ENCODE measurements at places on chromosomes 6 and 20.
A peak's percentile ranks its signal among the peaks of the same experiment; 100 is the strongest.

DNA sequence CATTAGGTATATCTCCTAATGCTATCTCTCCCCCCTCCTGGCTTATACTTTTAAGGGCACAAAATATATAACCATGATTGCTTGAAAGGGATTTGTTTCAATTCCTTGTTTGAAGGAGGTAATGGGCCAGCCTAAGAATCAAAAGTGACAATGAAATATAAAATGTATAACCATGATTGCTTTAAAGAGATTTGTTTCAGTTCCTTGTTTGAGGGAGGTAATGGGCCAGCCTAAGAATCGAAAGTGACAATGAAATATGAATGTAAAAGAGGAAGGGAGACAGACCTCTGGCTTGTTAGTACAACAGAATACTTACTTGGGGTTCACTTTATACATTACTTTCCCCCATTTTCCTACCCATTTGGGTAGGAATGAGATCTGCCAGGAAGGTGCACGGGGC lies 55.5 kb downstream of the FOXC1 start:
- no peak for DNase-seq

DNA sequence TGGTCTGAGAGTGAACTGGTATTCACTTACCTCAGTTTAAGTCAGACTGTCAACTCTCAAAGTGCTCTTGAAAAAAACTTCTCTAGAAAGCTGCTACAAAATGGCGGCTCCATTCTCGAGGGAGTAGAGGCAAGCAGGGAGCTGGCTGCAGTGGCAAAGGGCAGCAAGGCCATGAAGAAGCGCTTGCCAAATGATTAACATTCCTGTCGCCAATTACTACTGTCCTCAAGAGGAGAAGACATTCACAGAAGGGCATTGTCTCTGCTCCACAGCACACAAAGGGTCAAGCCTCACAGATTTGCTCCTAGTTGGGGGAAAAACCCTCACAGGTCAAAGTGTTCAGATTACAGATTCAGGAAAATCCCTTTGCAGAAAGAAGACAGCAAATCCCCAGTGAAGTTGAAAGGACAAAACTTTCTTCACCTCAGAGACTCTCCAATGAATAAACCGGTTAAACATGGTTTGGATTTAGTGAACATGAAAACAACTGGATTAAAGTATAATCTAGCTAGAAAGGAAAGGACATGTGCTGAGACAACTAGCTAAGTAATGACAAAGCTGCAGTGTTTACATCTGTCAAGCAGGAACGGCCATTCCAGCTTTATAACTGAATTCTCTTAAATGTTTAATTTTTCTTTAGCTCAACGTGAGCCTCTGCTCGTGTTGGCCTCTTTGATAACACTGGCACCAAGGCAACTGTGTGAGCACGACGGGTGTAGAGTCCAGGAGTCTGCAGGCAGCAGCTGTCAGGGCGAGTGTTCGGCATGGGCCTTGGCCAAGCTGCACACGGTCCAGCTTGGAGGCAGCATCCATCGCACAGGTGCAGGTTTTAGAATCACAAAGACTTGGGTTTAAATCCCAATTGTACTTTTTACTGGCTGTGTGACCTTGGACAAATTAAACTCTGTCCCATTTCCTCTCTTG lies 37.6 kb downstream of the NR2E1 start:
- DNase-seq = no peak

DNA sequence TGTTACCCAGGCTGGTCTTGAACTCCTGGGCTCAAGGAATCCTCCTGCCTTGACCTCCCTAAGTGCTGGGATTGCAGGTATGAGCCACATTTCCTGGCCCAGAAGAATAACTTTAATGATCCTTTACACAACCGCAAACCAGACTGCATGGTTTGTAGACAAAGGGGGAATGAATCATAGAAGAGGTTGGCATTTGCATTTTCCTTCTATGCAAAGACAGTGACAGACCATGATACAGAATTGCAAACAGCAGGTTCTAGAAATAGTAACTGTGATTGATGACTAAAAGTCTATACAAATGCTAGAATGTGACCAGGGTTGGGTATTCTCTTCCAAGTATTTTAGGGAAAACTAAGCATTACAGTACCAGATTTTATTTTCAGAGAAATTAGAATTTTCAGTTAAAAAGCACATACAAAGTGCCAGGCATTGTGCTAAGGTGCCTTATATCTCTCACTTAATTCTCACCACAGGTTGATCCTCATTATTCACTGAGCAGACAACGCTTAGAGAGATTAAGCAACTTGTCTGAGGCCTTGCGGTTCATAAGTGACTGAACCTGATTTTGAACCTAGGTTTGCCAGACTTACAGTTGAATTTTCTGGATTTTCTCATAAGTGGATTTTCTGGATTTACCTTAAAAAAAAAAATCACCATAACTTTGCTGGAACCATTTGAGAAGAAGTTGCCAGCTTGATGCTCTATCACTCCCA lies 146.6 kb downstream of the ZFAND3 start:
- DNase-seq = no peak

DNA sequence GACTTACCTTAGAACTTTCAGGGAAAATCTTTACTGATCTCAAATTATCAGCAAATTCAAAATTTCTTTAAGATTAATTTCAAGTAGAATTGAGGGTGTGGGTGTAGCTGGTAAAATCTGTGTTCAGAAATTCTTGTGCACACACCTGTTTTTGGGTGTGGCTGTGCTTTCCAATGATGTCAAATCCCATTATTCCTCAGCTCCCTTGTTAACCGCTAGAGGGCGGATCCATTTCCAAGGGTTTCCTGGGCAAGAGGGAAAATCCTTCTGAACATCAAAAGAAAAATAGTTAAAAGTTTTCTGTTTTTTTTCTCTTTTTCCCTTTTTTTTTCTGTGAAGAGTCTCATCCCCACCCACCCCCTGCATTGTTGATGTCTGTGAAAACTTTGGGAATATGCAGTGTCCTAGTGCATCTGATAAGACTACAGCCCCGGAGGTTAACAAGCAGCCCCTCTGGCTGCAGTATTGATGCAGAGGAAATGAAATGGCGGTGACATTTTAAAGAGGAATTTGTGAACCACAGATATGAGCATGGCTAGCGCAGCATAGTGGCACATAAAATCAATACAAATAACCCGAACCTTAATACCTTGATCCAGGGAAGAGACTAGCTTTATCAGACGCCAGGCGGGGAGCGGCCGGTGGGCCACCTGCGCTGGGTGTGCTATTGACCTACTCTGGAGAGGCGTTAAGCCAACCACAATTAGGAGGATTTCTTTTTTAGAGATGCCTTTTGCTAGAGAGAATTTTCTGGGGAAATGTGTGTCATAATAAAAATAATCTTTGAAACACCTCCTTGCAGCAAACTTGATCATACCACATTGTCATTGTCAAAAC lies 130.9 kb downstream of the FOXA2 start:
- DNase-seq = no peak

DNA sequence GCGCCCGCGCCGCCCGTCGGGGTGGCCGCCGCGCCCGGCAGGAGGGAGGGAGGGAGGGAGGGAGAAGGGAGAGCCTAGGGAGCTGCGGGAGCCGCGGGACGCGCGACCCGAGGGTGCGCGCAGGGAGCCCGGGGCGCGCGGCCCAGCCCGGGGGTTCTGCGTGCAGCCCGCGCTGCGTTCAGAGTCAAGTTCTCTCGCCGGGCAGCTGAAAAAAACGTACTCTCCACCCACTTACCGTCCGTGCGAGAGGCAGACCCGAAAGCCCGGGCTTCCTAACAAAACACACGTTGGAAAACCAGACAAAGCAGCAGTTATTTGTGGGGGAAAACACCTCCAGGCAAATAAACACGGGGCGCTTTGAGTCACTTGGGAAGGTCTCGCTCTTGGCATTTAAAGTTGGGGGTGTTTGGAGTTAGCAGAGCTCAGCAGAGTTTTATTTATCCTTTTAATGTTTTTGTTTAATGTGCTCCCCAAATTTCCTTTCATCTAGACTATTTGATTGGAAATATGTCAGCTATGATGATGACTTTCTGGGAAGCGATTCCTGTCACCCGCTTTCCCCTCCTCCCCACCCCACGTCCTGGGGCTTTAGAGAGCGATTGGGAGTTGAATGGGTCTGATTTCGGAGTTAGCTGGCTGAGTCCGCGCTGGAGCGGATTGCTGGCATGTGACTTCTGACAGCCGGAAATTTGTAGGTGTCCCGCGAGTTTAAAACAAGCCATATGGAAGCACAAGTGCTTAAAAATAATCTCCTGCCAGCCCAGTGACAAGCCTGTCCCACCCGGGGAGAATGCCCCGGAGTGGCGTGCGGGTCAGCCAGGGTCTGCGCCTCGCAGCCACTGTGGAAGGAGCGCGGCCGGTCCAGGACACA lies 1.1 kb downstream of the ESR1 start:
- no peak for DNase-seq

GRCh38 chr6:163036160-163036645 lies 308.4 kb downstream of the PACRG start:
- DNase-seq = no peak

- peak; percentile 65 for DNase-seq
These were observed 20.4 kb upstream of the SERINC1 start for GRCh38 chr6:122491919-122492555.

DNA sequence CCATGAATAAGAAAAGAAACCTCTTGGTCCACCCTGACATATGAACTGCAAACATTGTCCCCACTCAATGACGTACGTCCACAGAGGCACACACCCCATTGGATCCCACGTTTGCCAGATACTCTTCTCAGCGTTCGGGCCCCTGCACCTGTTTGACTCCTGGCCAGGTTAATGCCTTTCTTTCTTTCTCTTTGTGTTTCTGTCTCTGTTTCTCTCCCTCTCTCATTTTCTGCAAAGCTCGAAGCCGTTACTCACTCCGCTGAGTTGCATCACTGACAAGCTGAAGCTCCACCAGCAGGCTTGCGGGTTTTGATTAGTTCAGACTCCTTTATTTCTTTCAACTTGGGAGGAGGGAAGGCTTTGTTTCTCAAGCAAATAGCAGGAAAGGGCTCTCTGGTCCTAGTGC lies 135.5 kb upstream of the SUPT3H start:
- no peak for DNase-seq

GRCh38 chr20:8862092-8862491 lies 206.8 kb upstream of the PLCB4 start:
- no peak for DNase-seq

DNA sequence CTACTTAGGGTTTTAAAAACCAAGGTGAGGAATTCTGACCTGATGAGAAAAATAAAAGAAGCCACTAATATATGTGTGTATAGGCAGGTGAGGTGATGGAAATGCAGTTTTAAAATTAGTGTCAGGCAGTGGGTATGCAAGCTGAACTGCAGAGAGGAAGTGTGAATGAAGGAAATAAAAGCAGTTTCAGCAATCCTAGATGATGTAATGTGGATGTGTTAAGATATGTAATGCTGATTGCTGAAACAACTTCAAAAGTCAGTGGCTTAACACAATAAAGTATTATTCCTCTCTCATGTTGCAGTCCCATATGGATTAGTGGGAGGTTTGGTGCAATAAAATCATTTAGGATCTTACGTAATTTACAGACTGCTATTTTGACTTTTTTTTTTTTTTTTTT lies 119.9 kb upstream of the ASCC3 start:
- DNase-seq = no peak

DNA sequence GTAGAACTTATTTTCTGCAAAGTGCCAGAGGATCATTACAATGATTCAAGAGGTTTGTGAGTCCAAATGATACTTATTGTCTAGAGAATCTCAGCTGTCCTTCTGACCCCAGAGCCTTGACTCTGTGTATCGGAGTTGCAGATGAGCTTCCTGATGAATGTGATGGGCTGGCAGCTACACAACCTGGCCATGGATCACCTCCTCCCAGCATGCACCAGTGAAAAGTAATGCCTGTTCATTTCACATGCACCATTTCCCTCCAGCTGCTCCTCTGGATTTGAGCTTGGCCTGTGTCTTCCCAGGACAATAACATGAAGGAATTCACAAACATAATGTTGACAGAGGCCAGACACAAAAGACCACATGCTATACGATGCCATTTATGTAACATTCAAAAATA lies 30.0 kb downstream of the SNHG17 start:
- no peak for DNase-seq

- no peak for DNase-seq
These were observed 61.1 kb upstream of the TCF21 start for GRCh38 chr6:133827766-133828165.

DNA sequence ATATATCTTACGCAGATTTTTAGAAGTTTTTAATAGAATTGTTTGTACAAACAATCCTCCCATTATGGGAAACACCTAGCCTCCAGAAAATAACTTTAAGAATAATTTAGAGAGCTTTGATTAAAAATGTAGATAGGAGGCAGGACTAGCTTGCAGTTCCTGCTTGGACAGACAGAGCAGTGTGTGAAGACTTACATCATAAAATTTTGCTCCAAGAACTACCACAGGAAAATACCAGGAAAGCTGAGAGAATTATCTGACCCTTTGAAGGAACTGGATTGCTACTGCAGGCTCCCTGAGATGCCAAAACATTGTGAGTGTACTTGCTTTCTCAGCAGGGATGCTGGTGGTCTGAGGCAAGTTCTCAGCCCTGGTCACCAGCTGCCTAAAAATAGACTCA lies 64.2 kb downstream of the EYS start:
- DNase-seq = no peak

GRCh38 chr6:128323011-128323410 lies 197.4 kb downstream of the PTPRK start:
- no peak for DNase-seq

DNA sequence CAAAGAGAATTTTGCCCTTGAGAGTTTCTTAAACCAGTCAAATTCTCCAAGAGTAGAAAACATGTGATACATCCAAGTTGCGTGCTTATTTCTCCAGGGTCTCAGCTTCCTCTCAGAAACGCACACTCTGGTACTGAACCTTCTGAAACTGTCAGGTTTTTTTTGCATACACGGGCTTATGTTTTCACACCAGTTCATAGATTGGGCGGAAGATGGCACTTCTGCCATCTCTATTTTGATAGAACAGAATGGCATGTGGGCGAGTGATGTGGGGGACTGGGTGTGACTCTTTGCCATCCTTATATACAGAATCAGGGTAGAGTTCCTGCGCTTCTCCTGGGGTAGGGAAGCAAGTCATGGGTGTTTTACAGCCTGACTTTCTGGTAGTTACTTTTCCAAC lies 56.4 kb downstream of the ADTRP start:
- no peak for DNase-seq

- DNase-seq = no peak
These were observed 154.3 kb upstream of the DTNBP1 start for GRCh38 chr6:15817100-15817499.

DNA sequence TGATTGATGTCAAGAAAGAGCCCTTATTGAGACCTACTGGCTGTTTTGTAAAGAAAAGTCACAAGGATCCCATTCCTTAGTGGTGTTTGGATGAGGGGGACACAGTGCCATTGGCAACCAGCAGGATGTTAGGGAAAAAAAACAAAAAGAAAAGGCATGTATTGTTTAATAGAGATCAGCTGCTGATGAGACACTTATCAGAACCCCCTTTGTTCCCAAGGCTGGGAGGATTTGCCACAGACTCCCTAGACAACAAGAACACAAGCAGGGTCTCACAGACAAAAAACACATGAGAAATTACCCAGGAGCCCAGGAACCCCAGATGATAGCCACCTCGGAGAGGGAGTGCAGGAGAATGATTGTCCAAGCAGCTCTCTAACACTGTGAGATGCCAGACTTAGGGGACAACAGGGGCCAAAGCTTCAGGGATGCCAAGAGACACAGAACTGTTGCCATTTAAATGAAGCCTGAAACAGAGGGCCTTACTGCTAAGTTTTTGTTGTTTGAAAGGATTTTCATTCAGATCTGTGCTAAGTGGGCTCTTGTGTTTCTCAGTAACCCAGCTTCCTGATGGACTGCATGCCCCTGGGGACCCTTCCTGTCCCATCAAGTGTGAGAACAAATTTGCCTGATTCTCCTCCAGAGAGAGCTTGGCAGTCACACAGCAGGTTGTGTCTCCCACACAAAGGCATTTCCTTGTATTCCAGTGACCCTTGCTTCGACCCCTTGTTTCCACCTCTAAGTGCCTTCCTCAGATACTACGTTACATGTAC lies 48.7 kb upstream of the HEY2 start:
- no peak for DNase-seq
